ENCODE measurements at places on chromosomes 6 and 20.
A peak's percentile ranks its signal among the peaks of the same experiment; 100 is the strongest.

DNA sequence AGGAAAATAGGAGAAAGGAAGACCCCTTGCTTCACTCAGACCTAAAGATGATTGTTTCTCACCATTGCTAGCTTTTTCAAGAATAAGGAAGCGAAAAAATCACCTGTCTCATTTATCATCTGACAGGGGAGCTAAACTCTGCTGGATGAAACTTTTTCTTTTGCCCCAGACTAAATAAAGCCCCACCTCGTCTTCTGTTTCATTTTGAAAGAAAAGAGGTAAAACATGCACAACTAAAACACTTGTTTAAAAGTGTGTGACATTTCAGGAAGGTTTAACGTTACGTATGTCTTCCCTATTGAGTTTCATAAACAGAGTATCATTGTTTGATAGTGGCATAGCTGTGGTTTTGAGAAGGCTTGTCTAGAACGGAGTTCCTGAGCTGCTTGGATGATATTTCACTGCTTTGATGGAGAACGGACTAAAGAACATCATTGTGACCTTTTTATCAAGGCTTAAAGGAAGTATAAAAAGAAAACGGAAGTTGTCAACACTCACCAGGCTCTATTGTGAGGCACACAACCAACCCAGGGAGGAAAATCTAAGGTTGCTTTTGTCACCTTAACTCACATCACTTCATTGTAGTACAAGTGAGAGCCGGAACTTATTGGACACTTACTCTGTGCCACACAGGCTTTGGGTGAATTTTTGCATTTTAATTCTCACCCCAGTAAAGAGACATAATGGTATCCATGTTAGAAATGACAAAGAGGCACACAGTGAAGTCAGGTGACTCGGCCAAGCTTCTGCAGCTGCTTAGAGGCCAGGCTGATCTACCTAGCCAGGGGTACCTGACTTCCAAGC, 29.5 kb downstream of the TSHZ2 start:
- no peak for DNase-seq

GRCh38 chr20:1844325-1845162, 50.7 kb upstream of the SIRPA start:
- DNase-seq: peak; percentile 27

- DNase-seq: no peak
These were observed 395.8 kb upstream of the MARCKS start for GRCh38 chr6:113461153-113461932.

DNA sequence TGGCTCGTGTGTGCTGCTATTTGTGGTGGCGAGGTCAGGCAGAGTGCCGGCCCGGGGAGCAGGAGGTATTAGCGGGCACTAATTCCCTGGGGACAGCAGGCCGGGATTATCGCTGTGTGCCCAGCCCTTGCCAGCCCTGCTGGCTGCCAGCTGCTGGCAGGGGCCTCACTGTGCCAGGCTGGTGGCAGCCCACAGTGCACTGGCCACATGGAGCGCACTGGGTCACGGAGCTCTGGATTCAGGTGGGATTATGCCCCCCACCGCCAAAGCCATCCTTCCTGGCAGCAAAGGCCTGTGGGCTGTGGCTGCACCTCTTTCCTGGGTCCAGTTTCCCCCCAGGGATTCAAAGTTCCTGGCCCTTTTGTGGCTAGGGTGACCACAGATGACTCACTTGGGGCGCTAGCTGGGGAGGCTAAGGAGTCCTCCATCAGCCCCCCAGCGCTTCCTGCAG, 59.7 kb downstream of the YTHDF1 start:
- no peak for DNase-seq

GRCh38 chr20:53748821-53749421, 155.3 kb upstream of the ZNF217 start:
- DNase-seq: no peak

DNA sequence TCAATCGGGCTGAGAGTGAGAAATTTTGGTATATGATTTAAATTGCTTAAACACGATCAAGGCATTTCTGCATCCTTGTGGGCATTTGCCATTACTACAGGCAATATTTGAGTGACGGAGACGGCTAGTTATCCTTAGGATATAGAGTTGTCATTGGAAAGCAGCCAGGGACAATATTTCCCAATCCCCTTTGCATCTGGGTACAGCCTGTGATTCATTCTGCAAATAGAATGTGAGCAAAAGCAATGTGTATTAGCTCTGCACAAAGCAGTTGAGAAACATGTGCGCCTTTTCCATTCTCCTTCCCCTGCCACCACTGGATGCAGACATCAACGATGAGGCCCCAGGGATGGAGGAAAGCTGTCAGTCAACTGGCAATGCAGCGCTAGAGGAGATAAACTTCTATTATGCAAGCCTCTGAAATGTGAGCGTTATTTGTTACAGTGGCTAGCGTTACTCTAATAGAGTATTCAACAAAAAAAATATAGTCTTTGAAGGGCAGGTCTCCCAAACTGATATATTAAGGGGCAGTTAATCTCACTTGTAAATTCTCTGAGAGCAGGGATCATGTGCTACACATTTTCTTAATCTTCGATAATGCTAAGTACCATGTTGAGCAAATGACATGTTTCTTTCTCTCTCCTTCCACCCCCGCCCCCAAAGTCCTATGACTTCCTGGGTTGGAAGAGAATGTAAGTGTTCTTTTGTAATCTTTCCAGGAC, 37.1 kb upstream of the NCOA3 start:
- no peak for DNase-seq

DNA sequence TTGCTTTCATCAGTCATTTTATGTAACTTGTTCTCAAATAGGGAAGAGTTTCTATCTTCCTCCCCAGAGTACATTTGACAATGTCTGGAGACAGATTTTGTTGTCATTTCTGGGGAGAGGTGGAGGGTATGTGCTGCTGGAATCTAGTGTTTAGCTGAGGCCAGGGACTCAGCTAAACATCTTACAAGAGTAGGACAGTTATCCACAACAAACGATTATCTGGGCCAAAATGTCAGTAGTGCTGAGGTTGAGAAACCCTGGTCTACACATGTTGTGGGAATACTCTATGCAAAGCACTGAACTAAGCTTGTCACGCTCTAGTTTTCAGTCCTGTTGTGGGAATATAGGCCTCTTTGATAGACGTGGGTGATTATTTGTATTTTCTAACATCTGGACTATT, 171.4 kb downstream of the CD109 start:
- no peak for DNase-seq

- DNase-seq: no peak
These were observed 526.1 kb downstream of the CDH26 start for GRCh38 chr20:60484316-60484715.

DNA sequence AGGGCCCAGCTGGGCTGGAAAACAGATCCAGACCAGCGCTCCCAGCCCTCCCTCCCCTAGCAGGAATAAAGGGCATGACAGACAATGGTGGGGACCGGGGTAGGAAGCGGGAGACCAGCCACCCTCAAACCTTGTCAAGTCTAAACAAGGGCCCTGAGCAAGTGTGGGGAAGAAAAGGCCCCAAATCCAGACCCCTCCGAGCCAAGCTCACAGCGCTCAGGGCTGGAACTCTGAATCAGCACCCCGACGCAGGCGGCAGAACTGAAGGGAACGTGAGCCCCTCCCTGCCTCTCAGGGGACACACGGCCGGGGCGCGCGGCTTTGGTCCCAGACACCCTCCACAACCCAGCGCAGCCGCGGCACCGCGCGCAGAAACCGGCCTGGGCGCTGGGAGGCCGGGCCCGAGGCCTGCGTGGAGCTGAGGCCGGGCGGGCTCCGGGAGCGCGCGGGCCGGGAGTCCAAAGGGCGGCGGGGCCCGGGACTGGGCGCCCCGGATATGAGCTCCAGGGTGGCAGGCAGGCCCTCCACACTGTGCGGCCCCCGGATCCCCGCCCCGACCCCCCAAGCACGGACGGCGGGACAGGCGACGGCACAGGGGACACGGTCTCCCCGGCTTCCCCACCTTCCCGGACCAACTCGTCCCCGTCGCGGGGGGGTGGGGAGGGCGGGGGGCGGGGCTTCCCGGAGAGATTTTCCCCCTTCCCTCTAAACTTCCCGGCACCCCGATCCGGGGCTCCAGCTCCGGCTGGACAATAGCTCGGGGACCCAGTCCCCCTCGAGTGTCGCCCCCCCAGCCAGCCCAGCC, 641 bp downstream of the TEAD3 start:
- no peak for DNase-seq

DNA sequence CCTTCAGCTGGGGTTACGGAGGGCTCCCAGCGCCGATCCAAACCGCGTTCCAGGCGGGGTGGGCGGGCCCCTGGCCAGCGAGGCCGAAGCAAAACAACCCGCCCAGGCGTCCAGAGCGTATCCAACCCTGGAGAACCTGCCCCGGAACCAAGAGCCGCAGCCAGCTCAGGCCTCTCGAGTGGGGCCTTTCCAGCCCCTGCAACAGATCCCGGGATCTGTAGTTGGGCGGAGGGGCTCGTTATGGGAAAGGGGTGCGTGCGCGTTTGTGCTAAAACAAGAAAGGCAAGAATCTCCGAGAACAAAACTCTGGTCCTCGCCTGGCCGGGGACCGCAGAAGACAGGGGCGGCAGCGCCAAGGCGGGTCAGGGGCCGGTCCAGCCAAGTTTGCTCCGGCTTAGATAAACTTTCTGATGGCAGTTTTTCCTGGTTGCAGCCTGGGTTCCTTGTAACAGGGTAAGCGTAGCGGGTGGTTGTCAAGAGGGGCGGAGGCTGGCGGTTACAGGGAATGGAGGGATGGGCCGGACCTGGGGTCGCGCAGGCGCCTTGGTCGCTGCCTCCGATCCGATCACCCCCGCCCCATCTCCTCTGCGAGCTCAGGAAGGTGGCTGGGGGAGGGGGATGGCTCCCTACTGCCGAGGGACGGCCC, 448 bp upstream of the RIN2 start:
- DNase-seq: no peak

- DNase-seq: no peak
These were observed 49.1 kb upstream of the UBR2 start for GRCh38 chr6:42514745-42515144.

- no peak for DNase-seq
These were observed 97.8 kb downstream of the WDR27 start for GRCh38 chr6:169604076-169604475.

GRCh38 chr6:35804996-35805736, at the start of gene LHFPL5:
LHFPL5 (plus strand) TSS chr6:35805352; CDS start chr6:35805671, 319 bp downstream.
- DNase-seq: no peak

- no peak for DNase-seq
These were observed 154.1 kb downstream of the FOXA2 start for GRCh38 chr20:22430154-22430745.

DNA sequence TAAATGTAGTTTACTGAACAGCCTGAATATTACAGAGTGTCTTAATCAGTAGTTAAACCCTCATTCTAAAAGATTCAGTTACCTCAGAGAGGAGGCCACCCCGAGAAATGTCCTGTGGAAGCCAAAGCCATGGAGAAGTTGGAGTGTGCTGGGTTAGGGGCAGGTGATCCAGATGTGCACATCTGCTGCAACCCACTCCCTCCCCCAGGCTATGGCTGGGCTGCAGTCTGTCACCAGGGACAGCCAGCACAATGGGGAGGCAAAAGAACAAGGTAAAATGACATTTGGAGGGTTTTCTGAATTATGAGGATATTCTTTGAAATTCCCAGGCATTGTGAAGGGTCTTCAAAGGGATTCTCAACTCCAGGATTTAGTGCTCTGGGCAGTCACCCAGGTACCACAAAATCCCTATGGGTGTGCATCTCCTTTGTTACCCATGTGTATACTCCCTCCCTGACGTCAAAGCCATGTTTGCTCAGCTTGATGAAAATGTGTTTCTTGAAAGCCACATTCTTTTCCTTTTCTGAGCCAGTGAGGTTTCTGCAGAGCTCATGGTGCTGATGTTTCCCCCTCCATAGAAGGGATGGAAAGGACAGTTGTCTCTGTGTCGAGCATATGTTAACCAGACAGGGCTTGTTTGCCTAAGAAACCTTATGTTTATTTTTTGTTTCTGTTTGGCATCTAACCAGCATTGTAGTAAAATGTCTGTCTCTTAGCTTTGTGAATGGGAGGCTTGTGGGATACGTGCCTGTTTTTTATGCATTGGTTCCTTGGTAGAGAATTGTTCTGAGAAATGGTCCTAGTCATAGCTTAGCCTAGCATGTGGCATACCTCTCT, 212.3 kb upstream of the TBX18 start:
- DNase-seq: no peak

DNA sequence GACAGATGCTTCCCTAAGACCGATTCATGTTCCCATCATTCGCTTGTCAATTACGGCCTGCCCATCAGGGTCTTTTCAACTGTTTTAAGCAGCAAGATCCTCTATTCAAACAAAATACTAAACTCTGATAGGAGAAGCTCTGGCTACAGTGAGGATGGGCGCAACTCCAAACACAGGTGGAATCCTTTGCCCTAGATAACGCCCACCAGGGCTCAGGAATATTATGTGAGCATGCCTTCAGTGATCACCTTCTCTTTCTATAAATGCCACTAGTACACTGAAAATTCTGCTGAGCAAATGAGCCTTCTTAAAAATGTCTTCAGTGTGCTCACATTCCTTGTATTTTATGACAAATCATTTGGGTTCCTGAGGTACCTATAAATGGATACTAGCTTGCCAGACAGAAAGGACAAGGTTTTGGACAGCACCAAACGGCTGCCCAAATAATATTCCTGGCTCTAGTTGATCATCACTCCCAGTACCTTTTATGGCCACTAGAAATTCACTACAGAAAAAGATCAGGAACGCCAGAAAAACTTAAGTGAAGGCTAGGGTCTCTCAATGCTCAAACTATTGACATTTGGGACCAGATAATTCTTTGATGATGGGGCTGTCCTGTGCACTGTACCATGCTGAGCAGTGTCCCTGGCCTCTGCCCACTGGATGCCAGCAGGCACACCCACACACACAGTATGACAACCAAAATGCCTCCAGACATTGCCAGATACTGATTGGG, 13.1 kb downstream of the ZNF217 start:
- no peak for DNase-seq

GRCh38 chr6:88449770-88450169, 283.6 kb upstream of the CNR1 start:
- no peak for DNase-seq

GRCh38 chr6:47303342-47303741, 6.4 kb downstream of the TNFRSF21 start:
- no peak for DNase-seq
